ENCODE measurements at places on chromosomes 11 and 22.

GRCh38 chr11:96052921-96053651, 129.2 kb upstream of the MTMR2 start:
- peaks cover 34% of the 10 kb centered on the region for H3K4me1 ChIP-seq
- no peak overlapping the region for H3K27ac ChIP-seq
- DNase-seq: no peak
- H3K4me3 ChIP-seq: no peak overlapping the region
- no peaks in the 10 kb centered on the region for H3K36me3 ChIP-seq

DNA sequence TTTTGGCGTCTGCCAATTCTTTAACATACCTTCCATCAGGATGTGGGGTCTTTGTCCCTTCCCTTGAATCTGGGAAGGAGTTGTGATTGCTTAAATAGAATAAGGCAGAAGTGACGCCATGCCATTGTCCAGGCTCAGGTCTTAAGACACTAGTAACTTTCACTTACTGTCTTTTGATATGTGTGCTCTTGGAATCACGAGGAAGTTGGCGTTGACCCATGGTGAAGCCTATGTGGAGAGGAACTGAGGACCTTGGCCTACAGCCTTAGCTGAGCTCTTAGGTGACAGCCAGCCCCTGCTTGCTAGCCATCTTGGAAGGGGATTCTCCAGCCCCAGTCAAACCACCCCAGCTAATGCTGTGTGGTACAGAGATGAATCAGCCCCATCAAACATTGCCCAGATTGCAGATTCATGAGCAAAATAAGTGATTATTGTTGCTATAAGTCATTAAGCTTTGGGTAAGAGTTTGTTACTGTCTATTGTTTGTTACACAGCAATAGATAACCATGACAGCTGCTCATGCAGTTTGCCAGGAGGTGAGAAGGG, 17.6 kb upstream of the CLPB start:
- H3K36me3 ChIP-seq: no peaks in the 10 kb centered on the region
- no peak overlapping the region for H3K27ac ChIP-seq
- DNase-seq: no peak
- peaks cover 3% of the 10 kb centered on the region for H3K27me3 ChIP-seq

- H3K4me3 ChIP-seq: no peak overlapping the region
- H3K36me3 ChIP-seq: no peaks in the 10 kb centered on the region
- DNase-seq: no peak
- peaks cover 12% of the 10 kb centered on the region for H3K4me1 ChIP-seq
- H3K27me3 ChIP-seq: no peaks in the 10 kb centered on the region
- H3K27ac ChIP-seq: no peak overlapping the region
Observed at GRCh38 chr11:13663631-13664071, 4.8 kb upstream of the FAR1 start.

DNA sequence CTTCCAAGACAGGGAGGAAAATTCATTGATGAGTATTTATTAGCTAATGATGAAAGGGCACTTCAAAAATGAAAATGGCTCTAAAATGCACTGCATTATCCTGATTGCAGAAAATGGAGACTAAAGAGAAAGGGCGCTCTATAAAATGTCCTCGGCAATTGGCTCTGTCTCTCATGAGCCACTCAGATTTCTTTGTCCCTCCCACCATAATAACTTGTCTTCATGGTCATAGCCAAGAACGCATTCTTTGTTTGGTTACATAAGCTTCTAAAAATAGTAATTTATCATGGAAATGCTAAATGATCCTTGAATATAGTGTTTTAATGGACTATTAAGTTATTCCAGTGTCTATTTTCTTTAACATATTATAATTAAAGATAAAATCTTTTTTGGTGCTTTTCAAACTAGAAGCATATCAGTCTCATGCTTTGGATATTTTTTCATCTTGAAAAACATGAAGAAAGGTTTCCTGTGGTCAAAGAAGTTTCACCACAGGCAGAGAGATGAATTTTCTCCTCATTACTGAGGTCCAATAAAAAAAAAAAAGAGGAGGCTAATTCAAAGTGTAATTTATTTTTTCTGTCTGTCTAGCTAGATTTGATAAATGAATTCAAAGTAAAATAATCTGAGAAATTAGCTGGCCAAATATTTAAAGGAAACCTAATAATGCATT, 238.1 kb upstream of the BLID start:
- no peak for DNase-seq
- peaks cover 21% of the 10 kb centered on the region for H3K4me1 ChIP-seq
- no peaks in the 10 kb centered on the region for H3K27me3 ChIP-seq
- H3K4me3 ChIP-seq: no peak overlapping the region

DNA sequence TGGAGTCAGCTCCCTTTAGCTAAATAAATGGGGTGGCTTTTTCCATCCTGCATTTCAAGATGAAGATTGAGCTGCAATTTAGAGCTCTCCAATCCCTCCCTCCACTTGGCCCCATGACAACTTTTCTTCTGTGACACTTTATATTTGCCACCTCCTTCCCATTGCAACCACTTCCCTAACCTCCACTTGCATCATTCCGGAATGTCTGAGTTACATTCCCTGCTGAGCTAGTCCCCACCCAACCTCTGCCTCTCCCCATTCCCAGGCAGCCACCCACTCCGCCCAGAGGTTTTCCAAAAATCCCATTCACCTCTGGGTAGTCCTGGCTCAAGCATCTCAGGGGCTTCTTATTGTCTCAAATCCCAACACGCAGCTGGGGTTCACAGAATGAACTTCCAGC, 24.7 kb downstream of the PC start:
- H3K4me1 ChIP-seq: no peaks in the 10 kb centered on the region
- no peak for DNase-seq
- H3K27ac ChIP-seq: no peak overlapping the region
- H3K27me3 ChIP-seq: no peaks in the 10 kb centered on the region

GRCh38 chr11:115207166-115207591, 297.0 kb downstream of the CADM1 start:
- peaks cover 4% of the 10 kb centered on the region for H3K4me1 ChIP-seq
- no peaks in the 10 kb centered on the region for H3K36me3 ChIP-seq
- no peak overlapping the region for H3K27ac ChIP-seq
- no peak overlapping the region for H3K4me3 ChIP-seq
- DNase-seq: no peak

DNA sequence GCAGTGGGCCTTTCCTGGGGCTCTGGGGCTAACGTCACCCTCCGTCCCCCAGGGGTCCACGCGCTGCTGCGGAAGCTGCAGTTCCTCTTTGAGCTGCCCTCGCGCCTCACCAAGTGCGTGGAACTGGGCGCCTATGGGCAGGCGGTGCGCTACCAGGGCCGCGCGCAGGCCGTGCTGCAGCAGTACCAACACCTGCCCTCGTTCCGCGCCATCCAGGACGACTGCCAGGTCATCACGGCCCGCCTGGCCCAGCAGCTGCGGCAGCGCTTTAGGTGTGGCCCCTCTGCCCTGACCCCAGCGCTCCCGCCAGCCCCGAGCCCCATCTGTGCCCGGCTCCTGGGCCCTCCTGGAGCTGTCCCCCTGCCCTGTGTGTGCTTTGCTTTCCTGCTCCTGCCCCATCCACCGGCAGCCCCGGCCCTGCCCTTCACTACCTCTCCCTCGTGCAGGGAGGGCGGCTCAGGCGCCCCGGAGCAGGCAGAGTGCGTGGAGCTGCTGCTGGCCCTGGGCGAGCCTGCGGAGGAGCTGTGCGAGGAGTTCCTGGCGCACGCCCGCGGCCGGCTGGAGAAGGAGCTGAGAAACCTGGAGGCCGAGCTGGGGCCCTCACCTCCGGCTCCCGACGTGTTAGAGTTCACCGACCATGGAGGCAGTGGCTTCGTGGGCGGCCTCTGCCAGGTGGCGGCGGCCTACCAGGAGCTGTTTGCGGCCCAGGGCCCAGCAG, 3.8 kb upstream of the TM7SF2 start:
- no peaks in the 10 kb centered on the region for H3K27me3 ChIP-seq
- H3K4me3 ChIP-seq: no peak overlapping the region
- DNase-seq: no peak

GRCh38 chr22:49663311-49663711, 164.4 kb downstream of the BRD1 start:
- H3K27ac ChIP-seq: no peak overlapping the region
- DNase-seq: no peak
- H3K4me3 ChIP-seq: no peak overlapping the region
- H3K4me1 ChIP-seq: peaks cover 44% of the 10 kb centered on the region
- H3K36me3 ChIP-seq: no peaks in the 10 kb centered on the region

GRCh38 chr11:119352857-119353260, 6.4 kb upstream of the MFRP start:
- H3K27me3 ChIP-seq: no peaks in the 10 kb centered on the region
- no peak overlapping the region for H3K4me3 ChIP-seq
- peak overlapping the region; percentile 72 for H3K27ac ChIP-seq
- peaks cover 52% of the 10 kb centered on the region for H3K4me1 ChIP-seq
- peaks cover 6% of the 10 kb centered on the region for H3K36me3 ChIP-seq

- peaks cover 49% of the 10 kb centered on the region for H3K4me1 ChIP-seq
- no peak overlapping the region for H3K4me3 ChIP-seq
- no peak overlapping the region for H3K27ac ChIP-seq
Observed at GRCh38 chr11:78228467-78228866, 39.7 kb downstream of the USP35 start.

DNA sequence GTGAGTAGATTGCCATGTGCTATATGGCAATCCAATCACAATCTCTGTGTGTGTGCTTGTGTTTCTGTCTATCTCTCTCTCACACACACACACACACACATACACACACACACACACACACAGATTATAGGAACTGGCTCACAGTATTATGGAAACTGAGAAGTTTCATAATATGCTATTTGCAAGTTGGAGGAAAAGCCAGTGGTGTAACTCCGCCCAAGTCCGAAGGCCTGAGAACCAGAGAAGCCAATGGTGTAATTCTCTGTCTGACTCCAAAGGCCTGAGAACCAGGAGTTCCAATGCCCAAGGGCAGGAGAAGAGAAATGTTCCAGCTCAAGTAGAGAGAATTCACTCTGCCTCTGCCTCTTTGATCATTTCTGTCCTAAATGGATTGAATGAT, 37.2 kb downstream of the GLYATL2 start:
- no peaks in the 10 kb centered on the region for H3K27me3 ChIP-seq
- H3K4me3 ChIP-seq: no peak overlapping the region
- no peak for DNase-seq

GRCh38 chr22:39308614-39309363, 10.6 kb downstream of the RPL3 start:
- peaks cover 24% of the 10 kb centered on the region for H3K36me3 ChIP-seq
- peak overlapping the region; percentile 67 for H3K27ac ChIP-seq
- no peaks in the 10 kb centered on the region for H3K27me3 ChIP-seq
- H3K4me3 ChIP-seq: peak overlapping the region; percentile 51

GRCh38 chr11:2745511-2745910, 45.7 kb upstream of the KCNQ1OT1 start:
- H3K4me1 ChIP-seq: peaks cover 13% of the 10 kb centered on the region
- H3K27ac ChIP-seq: no peak overlapping the region
- H3K27me3 ChIP-seq: no peaks in the 10 kb centered on the region
- no peaks in the 10 kb centered on the region for H3K36me3 ChIP-seq

- DNase-seq: no peak
- H3K27me3 ChIP-seq: peaks cover 59% of the 10 kb centered on the region
Observed at GRCh38 chr22:44825310-44826150, 73.2 kb downstream of the ARHGAP8 start.

- H3K36me3 ChIP-seq: no peaks in the 10 kb centered on the region
- DNase-seq: no peak
- H3K27ac ChIP-seq: no peak overlapping the region
Observed at GRCh38 chr11:69320756-69321741, 27.1 kb downstream of the MYEOV start.

DNA sequence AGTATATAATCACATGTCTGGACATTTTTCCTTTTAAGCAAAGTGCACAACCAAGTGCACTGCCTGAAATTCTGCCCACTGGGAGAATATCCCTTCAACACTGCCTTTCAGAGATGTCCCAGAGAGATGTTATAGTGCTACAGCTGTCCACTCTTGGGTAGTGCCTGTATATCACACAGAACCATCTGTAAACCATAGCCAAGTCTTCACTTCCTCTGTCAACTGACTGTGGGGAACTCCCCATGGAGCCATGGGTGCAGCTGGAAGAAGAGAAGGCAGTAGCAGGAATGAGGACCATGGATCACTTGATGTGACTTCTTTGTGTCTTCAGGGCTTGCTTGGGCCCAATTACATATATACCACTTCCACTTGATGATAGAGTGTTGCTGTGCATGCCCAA, 44.6 kb upstream of the LIN7C start:
- no peaks in the 10 kb centered on the region for H3K4me1 ChIP-seq
- no peak for DNase-seq
- no peaks in the 10 kb centered on the region for H3K36me3 ChIP-seq
- no peak overlapping the region for H3K4me3 ChIP-seq

DNA sequence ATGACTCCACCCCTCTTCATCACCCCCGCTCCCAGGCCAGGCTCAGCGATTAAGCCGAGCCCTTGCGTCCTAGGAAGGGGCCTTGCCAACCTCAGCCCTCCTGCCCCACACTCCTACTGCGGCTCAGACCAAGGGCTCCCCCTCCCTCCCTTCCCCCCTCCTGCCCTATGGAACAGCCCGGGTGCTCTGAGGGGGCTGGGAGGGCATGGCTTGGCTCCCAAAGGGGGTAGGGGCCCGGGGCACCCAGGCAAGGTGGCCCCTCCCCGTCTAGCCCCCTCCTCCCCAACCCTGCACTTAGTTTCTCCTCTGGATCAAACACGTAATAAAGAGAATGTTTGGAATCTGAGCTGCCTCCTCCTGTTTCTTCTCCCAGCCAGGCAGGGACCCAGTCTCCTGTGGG, 6.3 kb downstream of the RCOR2 start:
- H3K36me3 ChIP-seq: peaks cover 34% of the 10 kb centered on the region
- no peak overlapping the region for H3K4me3 ChIP-seq
- H3K27ac ChIP-seq: peak overlapping the region; percentile 5
- no peak for DNase-seq

DNA sequence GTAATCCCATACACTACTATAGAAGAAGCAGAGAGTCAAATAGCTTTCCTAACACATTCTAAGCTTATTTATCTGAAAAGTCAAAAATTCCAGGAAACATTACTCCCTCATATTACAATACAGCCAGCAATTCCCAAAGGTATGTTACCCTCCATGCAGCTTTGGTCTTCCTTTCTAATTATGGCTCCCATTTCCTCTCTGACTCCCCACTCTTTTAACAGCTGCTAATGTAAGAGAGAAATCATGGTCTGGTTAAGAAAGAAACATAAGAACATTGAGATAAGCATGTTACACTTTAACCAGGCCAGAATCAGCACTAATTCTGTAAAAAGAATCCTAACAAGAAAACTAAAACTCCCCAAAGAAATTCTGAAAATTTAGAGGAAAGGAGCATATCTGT, 6.8 kb downstream of the PPP2R1B start:
- no peak overlapping the region for H3K4me3 ChIP-seq
- H3K36me3 ChIP-seq: peaks cover 99% of the 10 kb centered on the region
- peak overlapping the region; percentile 69 for H3K27ac ChIP-seq
